ENCODE measurements at places on chromosomes 1 and 21.
A peak's percentile ranks its signal among the peaks of the same experiment; 100 is the strongest.

DNA sequence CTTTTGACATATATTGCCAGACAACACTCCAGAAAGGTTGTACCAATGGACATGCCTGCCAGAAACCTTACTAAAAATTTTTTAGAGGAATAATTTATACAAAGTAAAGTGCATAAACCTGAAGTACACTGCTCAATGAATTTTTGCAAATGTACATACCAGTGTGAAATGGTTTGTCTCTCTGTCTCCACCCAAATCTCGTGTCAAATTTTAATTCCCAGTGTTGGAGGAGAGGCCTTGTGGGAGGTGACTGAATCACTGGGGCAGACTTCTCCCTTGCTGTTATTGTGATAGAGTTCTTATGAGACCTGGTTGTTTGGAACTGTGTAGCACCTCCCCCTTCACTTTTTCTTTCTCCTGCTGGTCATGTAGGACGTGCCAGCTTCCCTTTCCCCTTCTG lies 168.8 kb downstream of the RWDD3 start:
- no peak for DNase-seq

DNA sequence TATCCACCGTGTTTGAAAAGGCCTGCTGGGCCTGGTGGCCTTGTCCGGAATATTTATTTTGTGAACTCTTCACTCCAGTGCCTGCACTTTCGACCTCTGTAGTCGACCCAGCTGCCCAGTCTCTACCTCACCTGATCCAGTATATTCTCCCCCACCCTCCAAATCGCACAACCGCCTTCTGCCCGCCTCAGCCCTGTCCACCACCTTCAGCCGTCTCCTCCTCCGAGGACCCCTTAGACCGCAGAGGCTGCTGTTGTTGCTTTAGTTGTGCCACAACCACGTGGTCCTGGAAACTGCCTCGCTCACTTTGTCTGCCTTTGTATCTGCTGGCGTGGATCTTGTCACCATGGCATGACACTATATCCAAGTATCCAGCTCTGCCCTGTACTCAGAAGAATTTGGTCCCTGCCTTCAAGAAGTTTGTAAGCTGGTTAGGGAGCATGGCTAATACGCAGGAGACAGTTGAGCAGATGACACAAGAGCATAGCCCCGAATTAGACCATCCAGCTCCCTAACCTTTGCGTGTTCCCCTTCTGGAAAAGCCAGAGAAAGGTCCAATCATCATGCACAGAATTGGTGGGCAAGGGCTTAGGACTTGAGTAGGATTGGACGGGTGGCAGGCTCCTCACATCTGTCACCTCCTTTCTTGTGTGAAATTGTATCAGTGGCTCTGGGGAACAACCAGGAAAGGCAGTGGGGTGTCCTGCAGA lies 1.5 kb downstream of the PHGDH start:
- DNase-seq = no peak

DNA sequence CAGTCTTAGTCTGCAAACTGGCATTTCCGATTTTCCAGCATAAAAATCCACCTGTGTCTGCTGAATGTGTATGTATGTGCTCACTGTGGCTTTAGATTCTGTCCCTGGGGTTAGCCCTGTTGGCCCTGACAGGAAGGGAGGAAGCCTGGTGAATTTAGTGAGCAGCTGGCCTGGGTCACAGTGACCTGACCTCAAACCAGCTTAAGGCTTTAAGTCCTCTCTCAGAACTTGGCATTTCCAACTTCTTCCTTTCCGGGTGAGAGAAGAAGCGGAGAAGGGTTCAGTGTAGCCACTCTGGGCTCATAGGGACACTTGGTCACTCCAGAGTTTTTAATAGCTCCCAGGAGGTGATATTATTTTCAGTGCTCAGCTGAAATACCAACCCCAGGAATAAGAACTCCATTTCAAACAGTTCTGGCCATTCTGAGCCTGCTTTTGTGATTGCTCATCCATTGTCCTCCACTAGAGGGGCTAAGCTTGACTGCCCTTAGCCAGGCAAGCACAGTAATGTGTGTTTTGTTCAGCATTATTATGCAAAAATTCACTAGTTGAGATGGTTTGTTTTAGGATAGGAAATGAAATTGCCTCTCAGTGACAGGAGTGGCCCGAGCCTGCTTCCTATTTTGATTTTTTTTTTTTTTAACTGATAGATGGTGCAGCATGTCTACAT lies 2.5 kb upstream of the OLFML3 start:
- peak; percentile 58 for DNase-seq

- peak; percentile 4 for DNase-seq
These were observed 659 bp downstream of the FAF1 start for GRCh38 chr1:50959303-50959912.

DNA sequence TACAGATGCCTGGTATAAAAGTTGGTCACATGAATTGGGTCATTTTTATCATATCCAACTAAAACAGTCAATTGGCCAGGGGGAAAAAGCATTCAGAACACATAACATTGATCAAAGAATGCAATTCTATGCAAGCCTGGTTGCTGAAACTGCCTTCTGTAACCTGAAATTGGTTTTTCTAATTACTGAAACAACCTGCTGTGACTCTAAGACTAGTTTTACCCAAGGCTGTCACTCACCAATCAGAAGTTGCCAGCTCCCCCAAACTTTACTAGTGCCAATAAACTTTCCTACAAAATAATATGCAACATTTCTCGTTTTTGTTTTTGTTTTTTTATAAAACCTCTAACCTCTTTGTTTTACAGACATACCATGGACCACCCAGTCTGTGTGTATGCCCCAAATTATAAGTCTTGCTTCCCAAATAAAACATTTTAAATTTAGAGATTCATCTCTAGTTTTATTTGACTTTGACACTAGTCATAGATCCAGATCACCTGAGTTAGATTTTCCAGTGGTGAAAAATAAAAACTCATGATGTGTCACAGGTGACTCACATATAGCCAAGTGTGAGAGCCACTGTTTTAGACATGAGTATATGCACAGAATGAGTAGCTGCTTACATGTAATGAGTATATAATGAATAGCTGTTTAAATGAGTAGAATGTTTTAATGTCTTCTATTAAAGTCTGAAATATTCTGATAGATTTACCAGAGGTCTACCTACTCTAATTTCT lies 64.2 kb upstream of the CR2 start:
- DNase-seq = no peak

GRCh38 chr1:45895406-45895805 lies 92.0 kb downstream of the MAST2 start:
- DNase-seq = no peak

- DNase-seq = peak; percentile 49
These were observed 11.7 kb downstream of the CAPN9 start for GRCh38 chr1:230758709-230759368.

GRCh38 chr1:44256762-44257554 lies 43.7 kb downstream of the DMAP1 start:
- DNase-seq = no peak

DNA sequence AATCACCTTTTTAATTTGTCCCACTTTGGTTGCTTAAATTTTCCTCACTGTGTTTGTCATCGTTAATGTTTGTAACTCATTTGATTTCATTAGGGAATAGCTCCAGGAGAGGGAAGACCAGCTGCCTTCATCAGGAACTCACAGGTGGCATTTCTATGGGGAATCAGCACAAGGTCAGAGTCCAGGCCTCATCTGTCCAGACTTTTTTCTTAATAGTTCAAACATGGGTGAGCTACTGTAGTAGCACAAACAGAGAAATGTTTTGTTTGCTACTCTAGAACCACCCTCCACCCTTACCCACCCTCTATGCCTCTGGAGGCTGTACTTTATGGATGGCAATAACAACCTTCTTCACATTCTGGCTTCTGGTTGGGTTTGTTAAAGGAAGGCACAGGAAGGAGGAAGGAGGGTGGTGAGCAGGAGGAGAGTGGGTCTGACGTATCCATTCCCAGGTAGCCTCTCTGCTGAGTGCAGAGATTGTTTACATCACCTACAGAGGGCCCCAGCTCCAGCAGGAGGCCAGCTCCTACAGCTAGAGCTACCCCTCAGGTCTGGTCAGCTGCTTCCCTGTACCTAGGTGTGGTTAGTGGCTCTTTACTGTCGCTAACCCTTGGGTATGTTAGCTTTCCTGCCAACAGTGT lies 8.1 kb upstream of the TEDDM1 start:
- DNase-seq = no peak

GRCh38 chr1:85884372-85885035 lies 176.3 kb upstream of the ZNHIT6 start:
- peak; percentile 67 for DNase-seq

DNA sequence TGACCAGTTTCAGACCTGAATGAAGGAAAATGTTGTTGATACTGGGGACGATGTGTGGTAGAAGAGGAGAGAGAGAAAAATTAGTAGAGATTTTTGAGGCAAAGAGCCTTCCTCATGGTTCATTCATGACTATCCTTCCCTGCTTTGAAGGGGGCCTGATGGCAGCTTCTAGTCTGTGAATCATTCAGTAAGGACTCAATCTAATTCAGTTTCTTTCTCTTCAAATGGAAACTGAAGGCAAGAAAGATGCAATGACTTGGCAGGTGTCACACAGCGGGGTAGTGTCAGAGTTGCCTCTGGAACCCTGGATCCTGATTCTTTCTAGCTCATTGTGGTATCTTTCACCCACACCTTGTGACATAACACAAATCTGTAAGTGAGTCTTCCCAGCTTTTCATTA lies 14.9 kb upstream of the CD5L start:
- no peak for DNase-seq

DNA sequence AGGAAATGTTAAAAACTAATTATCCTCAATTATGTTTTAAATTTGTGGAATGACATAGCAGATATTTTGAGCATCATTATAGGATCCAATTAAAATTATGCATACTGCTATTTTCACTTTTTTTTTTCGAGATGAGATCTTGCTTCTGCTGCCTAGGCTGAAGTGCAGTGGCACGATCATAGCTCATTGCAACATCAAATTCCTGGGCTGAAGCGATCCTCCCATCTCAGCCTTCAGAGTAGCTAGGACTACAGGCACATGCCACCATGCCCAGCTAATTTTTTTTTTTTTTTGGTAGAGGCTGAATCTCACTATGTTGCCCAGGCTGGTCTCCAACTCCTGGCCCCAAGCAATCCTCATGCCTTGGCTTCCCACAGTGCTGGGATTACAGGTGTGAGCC lies 11.3 kb upstream of the SLC1A7 start:
- no peak for DNase-seq

GRCh38 chr1:46134660-46135331 lies 2.4 kb upstream of the PIK3R3 start:
- peak; percentile 15 for DNase-seq

GRCh38 chr1:43366179-43366578 lies 1.6 kb downstream of the ELOVL1 start:
- no peak for DNase-seq

GRCh38 chr1:28249866-28250295 lies 9.4 kb upstream of the SESN2 start:
- no peak for DNase-seq

- no peak for DNase-seq
These were observed 20.7 kb upstream of the SLC19A1 start for GRCh38 chr21:45562965-45563364.

DNA sequence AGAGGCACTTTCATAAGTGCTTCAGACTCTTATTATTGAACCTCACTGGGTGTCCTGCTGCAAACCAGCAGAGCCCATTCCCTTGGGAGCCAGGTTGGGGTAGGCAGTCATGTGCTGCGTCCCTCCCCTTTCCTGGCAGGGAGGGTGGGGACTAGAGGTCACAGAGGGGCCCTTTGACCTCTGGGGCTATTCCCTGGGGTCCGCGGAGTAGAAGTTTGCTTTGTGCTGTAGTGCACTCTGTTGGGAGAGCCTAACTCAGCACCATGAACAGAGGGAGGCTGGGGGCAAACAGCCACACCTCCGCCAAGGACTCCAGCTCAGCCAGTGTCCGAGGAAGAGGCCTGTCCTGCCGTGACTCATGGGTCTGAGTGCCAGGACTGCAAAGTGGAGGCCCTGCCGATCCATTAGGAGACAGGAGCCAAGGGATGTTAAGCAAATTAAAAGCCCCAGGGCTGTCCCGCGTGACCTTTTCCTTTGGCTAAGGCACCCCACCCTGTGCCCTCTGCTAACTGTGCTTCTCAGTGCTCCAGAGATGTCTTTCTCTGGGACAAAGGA lies 3.0 kb upstream of the IGSF21 start:
- DNase-seq = peak; percentile 48

Data from GM03348 (cell line).